Cardiac muscle cell (in vitro differentiated cells and primary cell): ENCODE measurements at places on chromosomes 5 and 9. TPM values are rescaled to one million over a fixed set of nuclear protein-coding genes. Genes with fewer than 3 reads are reported as not detected.

PCDHA3 gene
- 1.1 and 2.3 TPM in 2 replicates for total RNA-seq

DOCK2 gene
- total RNA-seq: 3.3 and 4.7 TPM in 2 replicates

SPATA31A5 gene
- total RNA-seq: not detected in 2 replicates

FOXI1 gene
- total RNA-seq: not detected in 2 replicates

PGGT1B gene
- 8.8 and 12.8 TPM in 2 replicates for total RNA-seq

OR13C5 gene
- total RNA-seq: 0.18 TPM in 1 of 2 replicates, not detected in the other

ANKRD34B gene
- total RNA-seq: not detected in 2 replicates

MOB3B gene
- 0.56 and 0.74 TPM in 2 replicates for total RNA-seq

GALNT12 gene
- 5.8 and 19.7 TPM in 2 replicates for total RNA-seq

GRCh38 chr9:95102572-95102971, 214.9 kb downstream of the FANCC start:
- peaks cover 12% of the 10 kb centered on the region for H3K4me1 ChIP-seq
- H3K27me3 ChIP-seq: no peaks in the 10 kb centered on the region
- H3K4me3 ChIP-seq: no peak overlapping the region

DNA sequence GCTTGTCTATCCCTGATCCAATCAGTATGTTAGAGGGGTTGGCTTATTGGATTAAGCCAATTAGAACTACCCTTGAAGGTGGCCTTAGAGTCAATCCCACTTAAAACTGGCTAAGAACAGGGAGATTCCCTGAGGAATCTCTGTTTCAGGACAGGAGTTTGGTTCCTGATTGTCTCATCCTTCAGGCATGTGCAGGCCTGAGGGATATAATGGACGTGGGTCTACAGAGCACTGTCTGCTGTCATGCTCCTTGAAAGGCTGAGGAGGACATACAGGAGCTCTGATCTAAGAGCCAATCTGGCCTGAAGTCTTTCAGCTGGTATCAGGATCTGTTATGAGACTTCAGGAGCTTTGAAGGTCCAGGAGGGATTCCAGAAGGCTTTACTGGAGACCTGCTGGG, 36.2 kb upstream of the PRXL2C start:
- no peaks in the 10 kb centered on the region for H3K36me3 ChIP-seq
- H3K27ac ChIP-seq: no peak overlapping the region
- no peak overlapping the region for H3K4me3 ChIP-seq
- DNase-seq: no peak

DNA sequence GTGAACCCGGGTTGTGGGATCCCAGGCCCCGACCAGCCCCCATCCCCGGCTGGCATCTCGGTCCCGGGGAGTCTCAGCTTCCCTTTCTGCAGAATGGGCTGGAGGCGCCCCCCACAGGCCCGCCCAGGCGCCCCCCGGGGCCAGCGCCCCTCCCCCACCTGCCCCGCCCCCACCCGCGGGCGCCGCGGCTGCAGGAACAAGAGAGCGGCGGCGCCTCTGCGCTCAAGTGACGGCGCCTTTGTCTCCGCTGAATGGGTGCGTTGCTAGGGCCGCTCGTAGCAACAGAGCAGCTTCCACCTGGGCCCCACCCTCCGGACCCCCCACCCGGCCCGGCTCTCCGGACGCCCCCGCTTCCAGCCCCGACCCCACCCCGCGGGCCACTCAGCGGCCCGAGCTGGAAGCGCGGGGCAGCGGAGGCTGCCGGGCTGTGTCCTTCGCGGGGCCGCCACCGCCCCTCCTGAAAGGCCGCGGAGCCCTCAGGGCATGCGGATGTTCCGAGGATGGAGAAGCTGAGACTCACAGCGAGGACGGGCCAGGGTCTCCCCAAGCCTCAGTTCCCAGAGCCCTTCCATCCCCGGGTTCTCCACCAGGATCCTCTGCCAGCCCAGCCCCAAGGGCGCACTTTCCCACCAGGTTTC, 27.5 kb downstream of the ADGRD2 start:
- peak overlapping the region; percentile 21 for H3K4me3 ChIP-seq
- peak; percentile 48 for DNase-seq
- H3K27me3 ChIP-seq: peaks cover 5% of the 10 kb centered on the region
- no peaks in the 10 kb centered on the region for H3K36me3 ChIP-seq

DNA sequence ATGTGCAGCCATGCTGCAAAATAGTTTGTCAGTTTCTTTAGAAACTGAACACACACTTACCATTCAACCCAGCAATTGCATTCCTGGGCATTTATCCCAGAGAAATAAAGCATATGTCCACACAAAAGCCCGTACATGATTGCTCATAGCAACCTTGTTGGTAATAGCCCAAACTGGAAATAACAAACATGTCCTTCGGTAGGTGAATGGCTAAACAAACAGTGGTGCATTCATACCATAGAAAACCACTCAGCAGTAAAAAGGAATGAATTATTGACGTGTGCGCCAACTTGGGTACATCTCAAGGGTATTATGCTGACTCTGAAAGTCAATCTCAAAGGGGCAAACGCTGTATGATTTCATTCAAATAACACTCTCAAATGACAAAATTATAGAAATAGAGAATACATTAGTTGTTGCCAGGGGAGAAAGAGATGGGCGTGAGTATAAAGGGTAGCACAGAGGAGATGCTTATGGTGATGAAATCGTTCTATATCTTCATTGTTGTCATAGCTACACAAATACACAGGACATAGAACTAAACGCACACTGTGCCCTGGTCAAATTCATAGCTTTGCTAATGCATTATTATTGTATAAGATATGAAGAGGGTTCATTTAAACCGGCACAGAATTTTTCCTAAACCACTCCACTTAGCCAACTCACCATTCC, 58.2 kb downstream of the DRD1 start:
- no peak for DNase-seq
- no peaks in the 10 kb centered on the region for H3K27me3 ChIP-seq
- H3K4me3 ChIP-seq: no peak overlapping the region
- no peak overlapping the region for H3K27ac ChIP-seq

DNA sequence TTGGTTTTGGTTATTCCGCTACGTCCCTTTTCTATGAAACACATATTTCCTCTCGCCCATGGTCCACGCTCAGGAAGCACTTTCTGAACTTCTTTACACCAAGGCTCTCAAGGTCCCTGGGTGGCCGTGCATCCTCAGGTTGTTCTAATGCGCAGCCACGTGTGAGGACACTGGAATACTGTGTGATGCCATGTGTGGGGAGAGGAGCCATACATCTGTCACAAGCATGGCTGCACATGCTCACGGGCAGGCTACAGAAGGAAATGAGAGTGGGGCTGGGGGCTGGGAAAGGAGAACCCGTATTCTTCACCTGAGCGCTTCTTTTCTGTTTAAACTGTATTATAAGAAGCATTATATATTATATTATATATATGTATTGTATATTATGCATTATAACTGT, 36.7 kb downstream of the PRRT1B start:
- peaks cover 13% of the 10 kb centered on the region for H3K36me3 ChIP-seq
- H3K27me3 ChIP-seq: no peaks in the 10 kb centered on the region
- DNase-seq: no peak
- no peak overlapping the region for H3K27ac ChIP-seq

- H3K27ac ChIP-seq: no peak overlapping the region
- no peaks in the 10 kb centered on the region for H3K36me3 ChIP-seq
- no peak for DNase-seq
- H3K4me1 ChIP-seq: no peaks in the 10 kb centered on the region
- H3K27me3 ChIP-seq: no peaks in the 10 kb centered on the region
Observed at GRCh38 chr9:83957248-83957513, 22.8 kb downstream of the HNRNPK start.

GRCh38 chr5:137174196-137174595, 324.9 kb downstream of the SPOCK1 start:
- no peak overlapping the region for H3K4me3 ChIP-seq
- no peaks in the 10 kb centered on the region for H3K27me3 ChIP-seq
- H3K36me3 ChIP-seq: no peaks in the 10 kb centered on the region
- DNase-seq: no peak
- no peak overlapping the region for H3K27ac ChIP-seq

DNA sequence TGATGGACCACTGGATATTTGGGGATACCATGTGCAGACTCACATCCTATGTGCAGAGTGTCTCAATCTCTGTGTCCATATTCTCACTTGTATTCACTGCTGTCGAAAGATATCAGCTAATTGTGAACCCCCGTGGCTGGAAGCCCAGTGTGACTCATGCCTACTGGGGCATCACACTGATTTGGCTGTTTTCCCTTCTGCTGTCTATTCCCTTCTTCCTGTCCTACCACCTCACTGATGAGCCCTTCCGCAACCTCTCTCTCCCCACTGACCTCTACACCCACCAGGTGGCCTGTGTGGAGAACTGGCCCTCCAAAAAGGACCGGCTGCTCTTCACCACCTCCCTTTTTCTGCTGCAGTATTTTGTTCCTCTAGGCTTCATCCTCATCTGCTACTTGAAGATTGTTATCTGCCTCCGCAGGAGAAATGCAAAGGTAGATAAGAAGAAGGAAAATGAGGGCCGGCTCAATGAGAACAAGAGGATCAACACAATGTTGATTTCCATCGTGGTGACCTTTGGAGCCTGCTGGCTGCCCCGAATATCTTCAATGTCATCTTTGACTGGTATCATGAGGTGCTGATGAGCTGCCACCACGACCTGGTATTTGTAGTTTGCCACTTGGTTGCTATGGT, 54.5 kb upstream of the HNRNPA0 start:
- H3K36me3 ChIP-seq: no peaks in the 10 kb centered on the region
- no peak for DNase-seq
- H3K4me3 ChIP-seq: no peak overlapping the region
- H3K27me3 ChIP-seq: no peaks in the 10 kb centered on the region

DNA sequence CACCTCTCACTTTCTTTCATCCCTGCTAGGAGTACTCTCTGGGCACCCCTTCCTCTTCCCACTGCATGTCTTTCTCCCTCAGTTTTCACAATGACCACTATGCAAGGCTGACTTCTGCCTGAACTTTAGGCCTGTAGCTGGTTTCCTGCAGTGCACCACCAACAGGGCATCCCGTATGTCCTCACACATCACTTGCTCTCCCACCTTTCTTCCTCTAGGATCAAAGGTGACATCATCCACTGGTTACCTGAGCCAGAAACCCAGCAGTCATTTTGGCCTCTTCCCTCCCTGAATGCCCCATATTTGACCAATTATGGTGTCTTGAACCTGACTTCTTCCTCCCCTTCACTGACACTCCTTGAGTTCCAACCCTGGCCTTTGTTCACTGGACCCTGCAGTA, 8.5 kb downstream of the GAS1 start:
- peaks cover 7% of the 10 kb centered on the region for H3K27me3 ChIP-seq
- H3K36me3 ChIP-seq: no peaks in the 10 kb centered on the region
- no peak overlapping the region for H3K27ac ChIP-seq
- H3K4me1 ChIP-seq: peaks cover 14% of the 10 kb centered on the region
- H3K4me3 ChIP-seq: no peak overlapping the region

DNA sequence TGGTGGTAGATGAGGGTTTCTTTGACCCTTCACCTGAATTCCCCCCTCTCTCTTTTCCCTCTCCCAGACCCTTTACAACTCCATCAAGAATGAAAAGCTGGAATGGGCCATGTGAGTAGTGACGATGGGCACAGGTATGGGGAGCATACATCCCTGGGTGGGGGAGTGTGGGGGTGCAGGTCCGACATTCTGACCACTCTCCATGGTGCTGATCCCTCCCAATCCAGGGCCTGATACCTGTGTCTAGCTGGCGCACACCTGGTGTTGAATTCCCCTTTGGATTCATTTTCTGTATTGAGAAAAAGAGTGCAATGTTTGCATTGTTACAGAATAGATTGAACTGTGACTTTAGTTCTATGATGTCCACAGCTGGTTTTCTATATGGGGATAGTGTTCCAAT, 40.0 kb downstream of the PSD2 start:
- no peak overlapping the region for H3K4me3 ChIP-seq
- H3K27ac ChIP-seq: no peak overlapping the region
- H3K36me3 ChIP-seq: no peaks in the 10 kb centered on the region
- peak; percentile 54 for DNase-seq
- peaks cover 39% of the 10 kb centered on the region for H3K27me3 ChIP-seq

GRCh38 chr5:115543365-115544042, 1.1 kb downstream of the FEM1C start:
- peaks cover 2% of the 10 kb centered on the region for H3K36me3 ChIP-seq
- H3K4me1 ChIP-seq: peaks cover 28% of the 10 kb centered on the region
- peak overlapping the region; percentile 90 for H3K4me3 ChIP-seq
- DNase-seq: peak; percentile 67
- peak overlapping the region; percentile 94 for H3K27ac ChIP-seq

- H3K27ac ChIP-seq: no peak overlapping the region
- H3K36me3 ChIP-seq: no peaks in the 10 kb centered on the region
- no peak for DNase-seq
Observed at GRCh38 chr9:127210851-127211730, 53.5 kb upstream of the GARNL3 start.

GRCh38 chr9:133008406-133008805, 22.4 kb upstream of the GTF3C5 start:
- no peak for DNase-seq
- peaks cover 5% of the 10 kb centered on the region for H3K27me3 ChIP-seq
- H3K4me1 ChIP-seq: peaks cover 14% of the 10 kb centered on the region
- H3K27ac ChIP-seq: no peak overlapping the region
